ENCODE measurements at places on chromosomes 2 and 18.

GRCh38 chr2:99701503-99701902 is 211.7 kb upstream of the REV1 start:
- no peak for DNase-seq

DNA sequence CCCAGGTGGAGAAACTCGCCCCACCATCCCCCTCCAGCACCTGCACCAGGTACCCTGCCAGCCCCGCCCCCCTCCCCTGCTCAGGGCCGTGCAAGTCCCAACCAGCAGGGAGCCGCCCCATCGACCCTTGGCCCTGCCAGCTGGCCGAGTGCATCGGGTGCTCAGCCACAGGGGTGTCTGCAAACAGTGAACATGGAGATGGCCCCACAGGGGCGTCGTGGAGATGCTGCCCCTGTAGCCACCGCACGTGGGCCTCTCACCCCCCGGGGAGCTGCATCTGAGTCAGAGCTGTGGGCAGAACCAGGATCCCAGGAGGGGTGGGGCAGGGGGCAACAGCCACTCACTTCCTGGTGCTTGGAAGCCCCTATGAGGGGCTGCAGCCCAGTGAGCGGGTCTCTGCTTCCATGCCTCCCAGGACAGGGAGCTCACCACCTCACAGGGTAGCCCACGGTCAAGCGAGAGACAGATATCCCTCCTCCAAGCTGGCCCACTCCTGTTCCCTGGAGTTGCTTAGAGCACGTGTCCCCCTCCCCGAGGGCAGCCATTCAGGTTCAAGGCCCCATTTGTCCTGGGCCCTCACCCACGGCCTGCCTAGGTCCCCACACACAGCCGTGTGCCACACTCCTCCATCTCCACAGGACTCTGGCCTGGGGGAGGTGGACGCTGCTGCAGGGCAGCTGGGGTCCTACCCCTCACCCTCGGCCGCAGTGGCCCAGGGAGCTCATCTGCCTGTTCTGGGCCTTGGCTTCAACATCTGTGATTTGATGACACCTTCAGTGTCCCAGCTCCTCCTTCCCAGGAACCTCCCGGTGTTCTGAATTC is 1.1 kb upstream of the MAB21L4 start:
- no peak for DNase-seq

- DNase-seq, result no peak
These were observed 500.9 kb downstream of the FBXO15 start for GRCh38 chr18:73646772-73647171.

GRCh38 chr2:124264551-124265091 is 239.5 kb downstream of the CNTNAP5 start:
- DNase-seq, result no peak

GRCh38 chr2:44715671-44716081 is 225.8 kb upstream of the SIX3 start:
- DNase-seq, result no peak

- DNase-seq, result no peak
These were observed 19.2 kb downstream of the POU3F3 start for GRCh38 chr2:104872866-104873688.

GRCh38 chr2:177740700-177741099 is 331.9 kb downstream of the PDE11A start:
- DNase-seq, result no peak

DNA sequence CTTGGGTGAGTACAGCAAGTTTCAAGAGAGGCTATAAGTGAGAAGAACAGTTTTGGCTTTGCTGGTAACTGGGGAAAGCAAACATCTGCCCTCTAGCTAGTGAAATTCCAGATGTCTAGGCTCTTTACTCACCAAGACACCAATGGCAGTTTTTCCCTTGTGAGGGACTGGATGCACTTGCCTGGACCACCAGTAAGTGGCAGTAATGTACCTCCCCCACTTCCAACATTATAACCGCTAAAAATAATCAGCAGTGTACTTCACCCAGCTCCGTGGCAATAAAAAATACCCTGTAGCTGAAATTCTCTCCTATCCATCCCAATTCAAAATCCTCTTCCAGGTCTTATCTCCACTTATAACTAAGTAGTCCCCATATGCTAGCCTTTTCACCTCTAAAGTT is 383.9 kb downstream of the ARHGAP15 start:
- no peak for DNase-seq

GRCh38 chr2:200177971-200178911 is 128.3 kb upstream of the SPATS2L start:
- no peak for DNase-seq

DNA sequence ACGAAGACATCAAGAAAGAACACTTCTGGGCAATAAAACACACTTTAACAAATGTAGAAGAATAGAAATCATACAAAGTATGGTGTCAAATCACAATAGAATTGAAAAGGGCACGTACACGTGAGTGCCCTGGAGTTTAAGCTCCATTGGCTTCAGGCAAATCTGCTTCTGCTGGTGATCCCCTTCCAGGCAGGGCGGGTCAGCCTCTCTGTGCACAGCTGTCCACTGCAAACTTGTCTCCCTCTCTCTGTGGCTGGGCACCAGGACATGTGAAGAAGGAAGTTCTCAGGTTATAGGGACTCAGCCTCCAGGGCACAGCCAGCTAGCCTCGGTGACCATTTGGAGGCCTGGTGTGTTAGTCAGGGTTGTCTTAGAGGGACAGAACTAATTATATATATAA is 66.0 kb downstream of the ST3GAL5 start:
- no peak for DNase-seq

GRCh38 chr2:66699793-66700676 is 265.1 kb downstream of the MEIS1 start:
- DNase-seq, result no peak

- DNase-seq, result no peak
These were observed 295 bp upstream of the MTX2 start for GRCh38 chr2:176268976-176269318.
